Bone marrow (tissue), 2 donors: ENCODE measurements at places on chromosomes 4 and X.

GRCh38 chr4:39770969-39771724, 73.2 kb downstream of the UBE2K start:
- no peak for DNase-seq

DNA sequence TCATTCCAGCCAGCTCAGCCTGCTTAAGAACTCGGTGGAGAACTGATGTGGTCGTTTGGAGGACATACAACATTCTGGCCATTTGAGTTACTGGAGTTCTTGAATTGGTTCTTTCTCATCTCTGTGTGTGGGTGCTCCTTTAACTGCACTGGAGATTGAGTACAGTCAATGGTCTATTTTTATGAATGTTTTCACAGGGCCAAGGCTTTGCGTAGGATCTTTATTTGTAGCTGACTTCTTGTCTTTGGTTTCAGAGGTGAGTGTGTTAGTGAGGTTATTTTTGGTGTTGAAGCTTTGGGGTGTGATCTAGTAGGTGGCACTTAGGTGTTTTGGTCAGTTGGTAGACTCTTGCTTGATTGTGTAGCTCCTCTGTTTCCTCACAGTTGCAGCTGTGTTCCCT, 288.4 kb downstream of the LHFPL1 start:
- no peak for DNase-seq

- no peak for DNase-seq
Measured at GRCh38 chr4:83732114-83732635, 196.3 kb downstream of the GPAT3 start.

DNA sequence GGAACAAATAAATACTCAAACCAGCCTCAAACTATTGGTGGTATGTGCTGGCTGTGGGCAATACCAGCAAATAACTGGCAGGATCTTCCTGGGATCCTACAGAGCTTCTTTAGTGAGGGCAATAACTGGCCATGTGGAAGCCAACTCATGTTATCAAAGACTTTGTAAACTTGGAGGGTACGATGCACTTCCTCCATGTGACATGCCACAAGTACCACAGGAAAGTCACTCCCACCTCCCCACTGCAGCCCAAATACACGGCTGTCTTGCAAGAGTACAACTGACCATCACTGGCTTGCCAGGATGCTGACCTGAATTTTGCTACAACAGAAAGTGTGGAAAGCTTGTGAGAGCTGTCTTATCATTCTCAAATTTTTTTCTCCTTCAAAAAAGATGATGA, 93.3 kb upstream of the MAML3 start:
- no peak for DNase-seq

GRCh38 chr4:175559126-175559525, 252.9 kb downstream of the GPM6A start:
- no peak for DNase-seq

DNA sequence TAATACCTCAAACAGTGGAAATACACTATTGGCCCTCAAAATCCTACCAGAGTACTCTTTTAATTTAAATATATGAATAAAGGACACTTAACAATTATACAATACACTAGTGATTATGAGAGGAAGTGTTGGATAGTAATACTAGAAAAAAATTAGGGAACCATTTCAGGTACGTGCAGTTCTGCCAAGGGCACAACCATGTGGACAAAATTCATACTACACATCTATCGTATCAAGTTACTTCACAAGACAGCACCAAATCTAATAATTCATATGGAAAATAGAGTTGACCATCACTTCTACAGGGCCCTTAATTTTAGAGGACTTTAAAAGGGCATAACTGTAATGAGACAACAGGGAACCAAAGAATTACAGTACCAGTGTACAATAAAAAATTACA, 69.2 kb upstream of the ZCCHC13 start:
- no peak for DNase-seq

DNA sequence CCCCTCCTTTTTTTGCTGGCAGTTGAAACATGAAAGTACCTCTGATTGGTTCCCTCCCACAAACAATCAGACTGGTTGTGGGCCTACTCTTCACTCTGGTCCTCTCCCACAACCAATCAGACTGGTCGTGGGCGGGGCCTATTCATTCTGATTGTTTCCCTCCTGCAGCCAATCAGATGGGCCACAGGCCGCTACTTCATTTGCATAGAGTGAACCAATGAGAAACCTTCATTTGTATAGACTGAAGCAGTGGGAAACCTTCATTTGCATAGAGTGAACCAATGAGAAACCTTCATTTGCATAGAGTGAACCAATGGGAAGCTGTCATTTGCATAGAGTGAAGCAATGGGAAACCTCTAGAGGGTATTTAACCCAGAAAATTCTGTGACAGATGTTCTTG, 55.2 kb downstream of the TRMT44 start:
- no peak for DNase-seq

- DNase-seq: peak; percentile 57
Measured at GRCh38 chr4:173370130-173370476, 651 bp upstream of the SAP30 start.

GRCh38 chr4:88858752-88859151, 161.1 kb upstream of the NAP1L5 start:
- no peak for DNase-seq

- no peak for DNase-seq
Measured at GRCh38 chr4:175947117-175947722, 118.4 kb upstream of the WDR17 start.

- no peak for DNase-seq
Measured at GRCh38 chrX:121260596-121261240, 213.3 kb downstream of the GLUD2 start.

DNA sequence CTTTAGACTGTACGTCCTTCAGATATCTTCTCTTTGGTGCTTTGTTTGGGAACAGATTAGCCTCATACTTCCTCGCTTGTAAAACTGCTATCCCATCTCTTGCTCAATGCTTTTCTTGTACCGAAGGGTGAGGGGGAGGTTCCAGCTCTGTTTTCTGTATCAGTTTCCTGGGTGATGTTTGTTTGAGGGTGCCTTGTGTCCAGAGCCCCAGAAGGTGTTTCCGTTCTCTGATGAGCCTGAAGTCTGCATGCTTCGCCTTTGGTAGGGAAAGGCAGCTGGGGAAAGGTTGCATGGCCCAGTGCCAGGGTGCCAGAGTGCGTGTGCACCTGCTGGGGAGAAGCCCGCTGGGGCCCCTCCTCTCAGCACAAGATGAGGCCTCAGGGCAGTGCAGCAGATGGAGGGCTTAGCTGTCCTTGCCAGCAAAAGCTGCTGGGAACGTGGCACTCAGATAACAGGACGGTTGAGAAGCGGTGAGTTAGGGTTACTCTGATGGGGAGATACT, 73.7 kb downstream of the TBL1X start:
- no peak for DNase-seq

DNA sequence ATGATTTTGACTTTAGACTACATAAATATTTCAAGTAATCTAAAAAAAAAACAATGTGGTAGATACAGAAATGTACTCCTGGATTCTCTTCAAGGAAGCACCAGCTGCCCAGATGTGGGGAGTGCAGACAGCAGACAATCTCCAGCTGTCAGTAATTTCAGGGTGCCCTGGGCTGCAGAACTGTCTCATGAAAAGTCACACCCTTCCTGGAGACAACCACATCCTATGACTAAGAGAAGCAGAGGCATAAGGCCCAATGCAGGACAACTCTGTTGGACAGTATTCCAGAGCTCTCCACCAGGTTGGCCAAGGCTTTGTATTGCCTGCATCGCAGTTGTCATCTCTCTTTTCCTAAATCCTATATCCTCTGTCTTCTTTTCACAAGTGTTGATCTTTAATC, 34.4 kb upstream of the BLTP1 start:
- no peak for DNase-seq

DNA sequence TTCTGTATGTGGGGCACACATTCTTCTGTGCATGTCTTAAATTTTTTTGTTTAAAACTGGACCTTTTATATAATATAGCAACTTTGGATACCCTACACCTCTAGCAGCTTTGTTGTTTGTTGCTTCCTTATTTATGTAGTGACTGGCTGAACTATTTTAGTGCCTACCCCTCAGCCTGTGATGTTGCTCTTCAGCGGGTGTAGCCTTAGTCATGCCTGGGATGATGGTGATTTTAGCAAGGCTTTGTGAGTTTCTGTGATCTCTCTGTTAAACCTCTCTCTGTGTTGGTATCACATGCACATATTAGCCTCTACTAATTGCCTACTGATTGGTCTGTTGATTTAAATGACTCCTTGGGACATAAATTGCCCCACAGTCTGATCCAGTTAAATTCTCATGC, 22.8 kb downstream of the USP9X start:
- DNase-seq: no peak

DNA sequence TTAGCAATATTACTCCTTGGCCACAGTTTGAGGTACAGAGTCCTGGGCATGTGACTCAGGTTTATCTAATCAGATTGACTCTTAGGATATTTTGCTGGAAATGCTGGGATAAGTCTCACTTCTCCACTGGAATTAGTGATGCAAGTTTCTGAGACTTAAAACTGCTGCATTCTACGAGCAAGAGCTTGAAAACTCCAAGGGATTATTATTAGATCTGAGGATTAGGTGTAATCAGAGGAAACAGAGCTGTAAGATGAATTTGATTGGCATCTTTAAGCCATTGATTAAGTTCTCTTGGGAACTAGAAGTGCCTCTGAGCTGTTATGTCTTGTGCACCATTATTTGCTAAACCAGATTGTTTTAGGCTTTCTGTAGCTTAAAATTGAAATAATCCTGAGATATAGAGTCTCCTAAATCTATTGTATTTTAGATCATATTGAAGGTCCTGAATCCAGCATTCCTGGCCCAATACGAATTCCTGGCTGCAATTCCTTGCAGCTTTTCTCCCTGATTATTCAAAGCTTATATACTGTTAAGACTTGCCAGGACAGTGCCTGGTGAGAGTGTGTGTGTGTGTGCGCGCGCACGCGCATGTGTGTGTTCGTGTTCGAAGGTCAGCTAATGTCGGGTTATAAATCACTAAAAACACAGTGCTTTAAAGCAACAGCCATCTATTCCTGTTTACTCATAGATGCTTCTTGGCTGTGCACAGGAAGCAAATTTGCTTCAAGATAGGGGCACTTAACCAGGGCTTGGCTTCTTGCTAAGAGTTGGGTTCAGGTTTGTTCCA, 735.1 kb downstream of the STIM2 start:
- no peak for DNase-seq

- no peak for DNase-seq
Measured at GRCh38 chrX:78506248-78506647, 152.9 kb downstream of the RTL3 start.

GRCh38 chrX:150037041-150037440, 98.8 kb upstream of the EOLA2 start:
- DNase-seq: no peak

DNA sequence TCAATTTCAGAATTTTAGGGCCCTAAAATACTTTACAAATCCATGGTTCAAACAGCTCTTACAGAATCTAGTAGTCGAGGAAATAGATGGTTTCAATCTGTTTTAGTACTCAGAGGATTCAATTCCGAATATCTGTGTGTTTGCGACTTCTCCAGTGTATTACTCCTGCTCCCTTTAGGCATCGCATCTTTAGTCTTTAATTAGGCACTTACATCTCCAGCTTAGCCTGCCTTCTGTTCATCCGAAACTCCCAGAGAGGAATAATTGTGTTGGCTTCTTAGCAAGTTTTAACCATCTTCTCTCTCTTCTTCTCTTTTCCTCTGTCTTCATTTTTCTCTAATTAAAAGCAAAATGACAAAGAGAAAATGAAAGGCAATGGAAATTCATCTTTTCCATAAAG, 1901.3 kb upstream of the TENM3 start:
- no peak for DNase-seq

DNA sequence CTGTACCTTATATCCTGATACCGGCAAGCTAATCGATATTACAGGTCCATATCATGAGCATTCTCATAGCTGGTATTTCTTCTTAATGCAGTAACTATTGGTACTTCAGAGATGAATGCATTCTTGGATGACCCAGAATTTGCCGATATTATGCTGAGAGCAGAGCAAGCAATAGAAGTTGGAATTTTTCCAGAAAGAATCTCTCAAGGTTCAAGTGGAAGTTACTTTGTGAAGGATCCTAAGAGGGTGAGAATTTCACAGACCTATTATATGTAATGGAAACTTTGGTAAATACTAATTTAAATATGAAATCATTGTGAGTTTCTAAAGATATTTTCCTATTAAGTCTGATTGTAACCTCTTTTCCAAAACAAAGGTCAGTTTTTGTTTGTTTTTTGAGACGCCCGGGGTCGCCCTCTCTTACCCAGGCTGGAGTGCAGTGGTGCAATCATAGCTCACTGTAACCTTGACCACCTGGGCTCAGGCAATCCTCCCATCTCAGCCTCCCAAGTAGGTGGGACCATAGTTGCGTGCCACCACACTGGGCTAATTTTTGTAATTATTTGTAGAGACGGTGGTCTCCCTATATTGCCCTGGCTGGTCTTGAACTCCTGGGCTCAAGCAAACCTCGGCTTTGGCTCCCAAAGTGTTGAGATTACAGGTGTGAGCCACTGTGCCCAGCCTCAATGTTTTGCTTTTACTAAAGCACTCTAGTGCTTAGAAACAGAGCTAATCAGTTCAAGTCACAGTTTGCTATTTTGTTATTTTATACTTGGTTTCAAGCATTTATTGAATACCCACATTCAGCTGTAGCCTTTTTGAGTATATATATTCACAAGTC, 18.6 kb downstream of the PI4K2B start:
- DNase-seq: no peak

DNA sequence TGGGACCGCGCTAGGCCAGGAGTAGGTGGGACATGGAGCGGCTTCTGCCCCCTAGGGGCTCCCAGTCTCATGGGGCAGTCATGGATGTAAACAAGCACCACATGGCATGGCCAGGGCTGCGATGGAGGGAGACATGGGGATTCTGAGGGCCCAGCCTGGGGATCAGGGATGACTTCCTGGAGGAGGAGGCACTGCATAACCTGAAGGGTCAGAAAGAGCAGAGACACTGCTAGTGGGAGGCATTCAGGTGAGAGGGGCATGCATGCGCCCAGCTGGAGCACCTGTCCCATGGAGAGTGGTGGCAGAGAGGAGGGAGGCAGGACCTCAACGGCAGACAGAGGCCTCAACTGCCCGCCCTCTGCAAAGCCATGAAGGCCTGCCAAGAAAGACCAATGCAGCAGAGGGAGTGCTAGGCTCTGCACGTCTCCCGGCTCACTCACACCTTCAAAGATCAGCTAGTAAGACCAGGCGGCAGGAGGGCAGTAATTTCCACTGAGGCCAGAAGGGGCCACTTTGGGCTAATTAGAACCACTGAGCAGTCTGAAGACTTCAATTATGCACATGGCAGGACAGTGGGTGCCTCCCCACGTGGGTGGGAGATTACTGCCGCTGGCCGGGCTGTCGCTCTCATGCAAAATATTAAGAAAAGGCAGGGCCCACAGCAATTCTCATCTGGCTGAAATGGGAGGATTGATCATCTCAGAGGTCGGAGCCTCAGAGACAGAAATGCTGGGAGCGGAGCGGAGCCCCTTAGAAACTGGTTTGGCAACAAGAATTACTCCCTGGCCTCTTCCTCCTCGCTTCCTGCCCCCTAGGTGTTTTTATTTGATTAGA, 69.6 kb downstream of the PPP2R2C start:
- DNase-seq: no peak
